ENCODE measurements at places on chromosomes 3 and 15.

GRCh38 chr3:106534206-106534605 lies 665.4 kb upstream of the CBLB start:
- H3K36me3 ChIP-seq = no peaks in the 10 kb centered on the region
- H3K27me3 ChIP-seq = no peaks in the 10 kb centered on the region
- H3K4me3 ChIP-seq = no peak overlapping the region
- no peaks in the 10 kb centered on the region for H3K4me1 ChIP-seq

DNA sequence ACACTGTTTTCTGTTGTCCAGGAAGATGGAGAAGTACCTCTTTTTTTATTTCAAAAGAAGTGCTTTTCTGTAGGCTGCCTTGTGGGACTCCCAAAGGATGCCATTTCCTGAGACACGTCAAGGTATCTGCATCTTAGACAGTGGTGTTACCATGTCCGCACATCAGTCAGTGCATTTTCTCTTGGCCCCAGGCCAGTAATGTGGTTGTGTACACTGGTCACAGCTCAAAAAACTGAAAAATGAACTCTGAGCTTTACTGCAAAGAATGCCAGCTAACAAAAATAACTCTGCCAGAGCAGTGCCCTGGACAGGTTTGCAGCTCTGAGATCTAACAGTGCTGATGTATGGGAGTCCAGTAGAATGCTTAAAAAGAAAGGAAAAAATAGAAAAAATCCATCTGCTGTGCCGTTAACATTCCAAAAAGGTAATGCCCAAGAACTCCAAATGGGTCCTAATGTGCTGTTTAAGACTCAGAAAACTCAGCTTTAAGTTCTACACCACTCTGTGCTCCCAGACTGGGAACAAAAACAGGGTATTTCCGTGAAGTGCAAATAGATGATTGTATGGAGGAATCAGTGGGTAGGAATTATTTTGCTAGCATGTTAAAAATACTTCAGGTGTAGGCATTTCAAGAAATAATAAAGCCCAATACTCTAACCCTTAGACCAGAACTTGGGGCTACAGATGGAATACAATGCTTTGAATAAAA lies 315.9 kb downstream of the FEZF2 start:
- H3K27ac ChIP-seq = no peak overlapping the region
- H3K27me3 ChIP-seq = no peaks in the 10 kb centered on the region
- no peaks in the 10 kb centered on the region for H3K36me3 ChIP-seq
- no peak for DNase-seq
- no peaks in the 10 kb centered on the region for H3K4me1 ChIP-seq
- no peak overlapping the region for H3K4me3 ChIP-seq

GRCh38 chr3:167489571-167489970 lies 15.7 kb upstream of the SERPINI2 start:
- H3K36me3 ChIP-seq = no peaks in the 10 kb centered on the region
- no peak overlapping the region for H3K4me3 ChIP-seq
- no peaks in the 10 kb centered on the region for H3K27me3 ChIP-seq
- DNase-seq = no peak

GRCh38 chr15:27828746-27829145 lies 270.4 kb downstream of the OCA2 start:
- no peak overlapping the region for H3K4me3 ChIP-seq
- H3K36me3 ChIP-seq = no peaks in the 10 kb centered on the region
- peak; percentile 23 for DNase-seq
- H3K4me1 ChIP-seq = no peaks in the 10 kb centered on the region

- H3K4me1 ChIP-seq = no peaks in the 10 kb centered on the region
- no peaks in the 10 kb centered on the region for H3K27me3 ChIP-seq
- DNase-seq = no peak
- no peaks in the 10 kb centered on the region for H3K36me3 ChIP-seq
- H3K27ac ChIP-seq = no peak overlapping the region
Measured at GRCh38 chr3:104990758-104991157, 376.0 kb upstream of the ALCAM start.

DNA sequence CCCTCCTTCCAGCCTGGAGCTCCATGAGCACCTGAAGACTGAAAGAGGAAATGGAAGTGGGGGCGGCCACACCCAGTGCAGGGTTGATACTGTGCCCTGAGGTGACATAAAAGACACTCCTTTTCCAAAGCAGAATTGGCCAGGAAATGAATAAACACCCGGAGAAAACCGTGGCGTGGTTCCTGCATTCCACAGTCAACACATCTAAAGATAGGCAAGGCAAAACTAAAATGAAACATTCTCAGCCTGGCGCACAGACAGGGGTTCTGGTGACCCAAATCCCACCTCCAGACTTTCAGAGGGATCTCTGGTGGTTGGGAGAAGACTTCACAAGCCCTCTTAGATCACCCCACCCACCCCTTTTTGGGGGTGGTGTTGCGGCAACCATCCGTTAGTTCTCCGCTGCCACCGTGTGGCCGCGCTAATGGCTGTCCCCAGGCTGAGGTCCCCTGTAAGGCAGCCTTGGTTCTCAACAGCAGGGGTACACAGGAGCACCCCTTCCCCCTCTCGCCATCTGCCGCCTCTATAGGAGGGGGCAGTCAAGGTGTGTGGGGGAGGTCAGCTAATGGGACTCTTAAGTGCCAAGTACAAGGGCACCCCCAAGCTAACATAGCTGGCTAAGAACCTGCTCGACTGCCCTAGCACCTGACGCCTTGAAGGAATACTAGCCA lies 2.5 kb upstream of the MST1R start:
- no peak overlapping the region for H3K27ac ChIP-seq
- peaks cover 28% of the 10 kb centered on the region for H3K4me1 ChIP-seq
- peak; percentile 62 for DNase-seq
- peaks cover 22% of the 10 kb centered on the region for H3K36me3 ChIP-seq

DNA sequence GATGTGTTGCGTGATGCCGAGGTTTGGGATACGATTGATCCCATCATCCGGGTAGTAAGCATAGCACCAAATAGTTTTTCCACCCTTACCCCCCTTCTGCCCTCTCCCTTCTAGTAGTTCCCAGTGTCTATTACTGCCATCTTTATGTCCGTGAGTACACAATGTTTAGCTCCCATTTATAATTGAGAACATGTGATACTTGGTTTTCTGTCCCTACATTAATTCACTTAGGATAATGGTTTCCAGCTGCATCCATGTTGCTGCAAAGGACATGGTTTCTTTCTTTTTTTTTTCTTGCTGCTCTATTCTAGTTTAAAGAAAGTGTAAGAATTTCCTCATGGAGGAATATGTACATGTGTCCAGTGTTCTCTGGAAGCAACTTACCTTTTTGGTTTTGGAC lies 51.8 kb downstream of the NSUN3 start:
- H3K27me3 ChIP-seq = no peaks in the 10 kb centered on the region
- H3K4me1 ChIP-seq = no peaks in the 10 kb centered on the region
- H3K4me3 ChIP-seq = no peak overlapping the region
- peaks cover 3% of the 10 kb centered on the region for H3K36me3 ChIP-seq
- DNase-seq = peak; percentile 17

DNA sequence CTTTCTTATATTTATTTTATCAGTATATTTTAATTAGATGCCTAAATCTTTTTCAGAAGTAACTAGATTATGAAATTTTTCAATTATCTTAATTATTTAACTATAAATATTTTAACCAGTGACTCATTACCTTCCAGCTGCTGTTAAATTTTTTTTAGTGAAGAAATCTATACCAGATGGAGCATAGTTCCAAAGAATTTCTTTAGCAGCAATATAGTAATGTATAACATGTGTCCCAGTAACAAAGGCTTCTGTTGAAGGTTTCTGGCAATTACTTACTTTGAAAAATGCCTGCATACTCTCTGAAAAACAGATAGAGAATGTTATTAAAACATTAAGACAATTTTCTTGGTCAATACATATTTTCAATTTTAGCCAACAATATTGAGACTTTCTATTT lies 45.1 kb upstream of the CP start:
- no peaks in the 10 kb centered on the region for H3K36me3 ChIP-seq
- DNase-seq = peak; percentile 56
- H3K27me3 ChIP-seq = no peaks in the 10 kb centered on the region
- no peaks in the 10 kb centered on the region for H3K4me1 ChIP-seq

DNA sequence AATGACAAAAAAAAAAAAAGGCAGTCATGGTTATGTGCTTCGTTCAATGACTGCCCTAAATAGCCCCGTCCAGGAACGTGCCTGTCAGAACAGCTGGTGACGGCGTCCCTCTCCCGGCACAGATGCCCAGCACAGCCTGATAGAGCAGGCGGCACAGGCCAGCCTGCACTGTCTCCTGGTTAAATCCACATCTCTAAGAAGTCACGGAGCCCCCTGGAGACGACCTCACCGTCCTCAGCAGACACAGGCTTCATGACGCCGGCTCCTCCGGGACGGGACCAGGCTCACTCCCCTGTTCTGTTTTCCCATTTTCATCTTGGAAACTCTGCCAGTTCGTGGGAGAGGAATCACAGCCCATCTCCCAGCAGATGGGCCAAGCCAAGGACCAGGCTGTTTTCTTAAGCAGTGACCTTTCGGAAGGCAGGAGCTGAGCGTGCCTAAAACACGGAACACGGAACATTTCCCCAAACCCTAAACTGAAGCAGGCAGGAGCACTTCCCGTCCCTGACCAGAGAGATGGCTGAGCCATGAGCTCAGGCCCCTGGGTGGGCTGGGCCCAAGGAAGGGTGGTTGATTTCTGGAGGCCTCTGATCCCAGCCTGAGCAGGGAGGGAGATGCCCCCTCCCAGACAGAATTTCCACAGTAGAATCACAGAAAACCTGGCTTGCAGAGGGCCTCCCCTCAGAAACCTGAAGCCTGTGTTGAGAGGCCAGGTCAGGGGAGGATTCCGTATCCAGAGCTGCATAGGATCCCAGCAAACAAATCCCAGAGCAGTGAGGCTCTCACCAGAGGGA lies 35.9 kb downstream of the ADCY5 start:
- H3K4me1 ChIP-seq = peaks cover 45% of the 10 kb centered on the region
- H3K27me3 ChIP-seq = peaks cover 5% of the 10 kb centered on the region
- no peaks in the 10 kb centered on the region for H3K36me3 ChIP-seq

GRCh38 chr3:172185907-172186306 lies 146.5 kb downstream of the FNDC3B start:
- H3K4me1 ChIP-seq = peaks cover 6% of the 10 kb centered on the region
- no peak overlapping the region for H3K4me3 ChIP-seq
- no peaks in the 10 kb centered on the region for H3K27me3 ChIP-seq
- DNase-seq = no peak
- no peak overlapping the region for H3K27ac ChIP-seq

GRCh38 chr3:64078966-64079365 lies 55.7 kb upstream of the PSMD6 start:
- no peak for DNase-seq
- no peaks in the 10 kb centered on the region for H3K27me3 ChIP-seq
- no peak overlapping the region for H3K27ac ChIP-seq
- H3K36me3 ChIP-seq = no peaks in the 10 kb centered on the region
- H3K4me1 ChIP-seq = peaks cover 35% of the 10 kb centered on the region

DNA sequence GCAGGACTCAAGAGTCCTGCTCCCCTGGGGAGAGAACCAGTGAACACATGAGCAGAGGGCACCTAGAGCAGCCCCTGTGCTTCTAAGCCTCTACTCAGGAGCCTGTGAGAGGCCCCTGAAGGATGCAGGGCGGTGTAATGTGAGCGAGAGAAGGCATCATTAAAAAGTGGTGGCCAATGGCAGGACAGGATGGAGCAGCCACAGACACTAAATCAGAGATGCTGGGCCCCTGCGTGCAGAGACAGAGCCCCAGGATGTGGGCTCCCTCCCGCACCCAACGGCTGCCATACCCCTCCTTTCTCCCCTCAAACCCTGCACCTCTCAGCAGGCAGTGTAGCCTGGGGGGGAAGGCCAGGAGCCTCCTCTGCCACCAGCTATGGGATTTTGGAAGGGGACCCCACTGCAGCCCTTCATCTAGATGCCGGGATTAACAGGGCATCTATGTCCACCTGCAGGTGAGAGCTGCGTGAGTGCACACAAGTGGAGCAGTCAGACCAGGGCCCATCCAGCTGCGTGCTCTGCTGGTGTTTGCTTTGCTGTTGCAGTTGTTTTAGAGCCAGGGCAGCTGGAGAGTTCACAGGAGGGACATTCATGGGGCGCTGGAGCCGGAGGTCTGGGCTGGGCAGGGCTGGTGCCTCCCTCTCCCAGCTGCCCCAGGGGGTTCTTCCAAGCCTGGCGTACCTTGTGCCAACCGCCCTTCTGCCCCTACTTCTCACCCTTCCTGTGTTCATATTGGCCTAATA lies 5.1 kb upstream of the IQSEC1 start:
- no peak overlapping the region for H3K27ac ChIP-seq
- peak; percentile 73 for DNase-seq
- peaks cover 29% of the 10 kb centered on the region for H3K4me1 ChIP-seq
- no peaks in the 10 kb centered on the region for H3K36me3 ChIP-seq

GRCh38 chr3:58082047-58082446 lies 73.8 kb downstream of the FLNB start:
- H3K27ac ChIP-seq = peak overlapping the region; percentile 72
- H3K4me3 ChIP-seq = no peak overlapping the region
- DNase-seq = peak; percentile 72
- H3K4me1 ChIP-seq = peaks cover 7% of the 10 kb centered on the region

DNA sequence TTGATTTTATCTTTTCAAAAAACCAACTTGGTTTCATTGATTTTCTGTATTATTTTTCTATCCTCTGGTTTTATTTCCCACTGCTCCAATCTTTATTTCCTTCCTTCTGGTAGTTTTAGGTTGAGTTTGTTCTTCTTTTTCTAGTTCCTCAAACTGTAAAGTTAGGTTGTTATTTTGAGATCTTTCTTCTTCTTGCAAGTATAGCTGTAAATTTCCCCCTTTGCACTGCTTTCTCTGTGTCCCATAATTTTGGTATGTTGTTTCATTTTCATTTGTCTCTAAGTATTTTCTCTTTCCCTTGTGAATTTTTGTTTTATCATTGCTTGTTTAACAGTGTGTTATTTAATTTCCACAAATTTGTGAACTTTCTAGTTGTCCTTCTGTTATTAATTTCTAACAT lies 120.0 kb downstream of the PLD1 start:
- DNase-seq = peak; percentile 27
- no peaks in the 10 kb centered on the region for H3K27me3 ChIP-seq
- peaks cover 5% of the 10 kb centered on the region for H3K36me3 ChIP-seq
- H3K4me1 ChIP-seq = peaks cover 2% of the 10 kb centered on the region

DNA sequence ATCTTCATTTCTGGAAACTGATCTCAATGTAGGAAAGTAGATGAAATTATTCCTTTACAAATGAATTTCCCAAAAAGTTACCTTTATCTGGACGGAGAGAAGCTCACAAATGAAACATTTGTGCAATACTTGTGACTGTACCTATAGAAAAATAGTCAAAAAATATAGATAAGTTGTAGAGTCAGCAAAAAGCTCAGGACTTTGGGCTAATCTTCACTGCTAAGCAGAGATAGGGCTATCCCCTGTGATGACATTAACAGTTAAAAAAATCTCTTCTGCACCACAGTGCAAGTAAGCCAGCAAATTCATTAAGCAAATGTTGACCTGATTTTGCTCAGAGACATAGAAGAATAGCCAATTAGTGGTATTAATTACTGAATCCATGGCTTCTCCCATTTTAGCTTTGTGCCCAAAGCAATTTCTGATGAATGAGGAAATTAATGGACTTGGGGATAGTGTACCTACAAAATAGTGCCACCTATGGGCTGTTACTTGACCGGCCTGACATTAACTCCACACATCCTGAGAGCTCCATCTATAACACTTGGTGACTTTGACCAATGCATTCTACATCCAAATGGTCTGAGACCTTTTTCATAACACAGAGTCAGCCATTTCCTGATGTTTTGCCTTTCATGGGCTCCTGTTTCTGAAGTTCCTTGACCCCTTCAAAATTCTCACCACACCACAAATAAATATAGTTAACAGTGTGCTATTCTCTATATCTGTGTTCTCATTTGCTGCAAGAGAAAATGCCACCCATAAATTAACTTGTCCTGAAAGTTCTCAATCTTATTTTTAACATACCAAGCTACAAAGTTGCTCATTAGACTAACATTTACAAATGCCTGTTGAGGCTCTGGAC lies 105.0 kb downstream of the SSR3 start:
- H3K4me3 ChIP-seq = no peak overlapping the region
- no peaks in the 10 kb centered on the region for H3K36me3 ChIP-seq
- no peak overlapping the region for H3K27ac ChIP-seq
- H3K27me3 ChIP-seq = no peaks in the 10 kb centered on the region
- H3K4me1 ChIP-seq = no peaks in the 10 kb centered on the region

All from muscle of leg (tissue), 16 donors.